Suprapubic skin (tissue), 4 donors: ENCODE measurements at places on chromosomes 6 and 20. TPM values are rescaled to one million over a fixed set of nuclear protein-coding genes. Genes with fewer than 3 reads are reported as not detected.

CPNE5 gene
- total RNA-seq = 1.2 TPM

SNAP91 gene
- not detected for total RNA-seq

PRRT1 gene
- total RNA-seq = 0.42 TPM

BRPF3 gene
- total RNA-seq = 19.3 TPM

FAM83B gene
- total RNA-seq = 153 TPM

INSM1 gene
- not detected for total RNA-seq

VARS1 gene
- total RNA-seq = 58.8 TPM

PRRC2A gene
- total RNA-seq = 163 TPM

ZC3H12D gene
- 0.23 TPM for total RNA-seq

MEP1A gene
- 0.34 TPM for total RNA-seq

POPDC3 gene
- total RNA-seq = not detected

RAB32 gene
- total RNA-seq = 20.3 TPM

PAX1 gene
- total RNA-seq = 0.08 TPM

TENT5A gene
- 31.1 TPM for total RNA-seq

ADTRP gene
- 21.7 TPM for total RNA-seq

DNA sequence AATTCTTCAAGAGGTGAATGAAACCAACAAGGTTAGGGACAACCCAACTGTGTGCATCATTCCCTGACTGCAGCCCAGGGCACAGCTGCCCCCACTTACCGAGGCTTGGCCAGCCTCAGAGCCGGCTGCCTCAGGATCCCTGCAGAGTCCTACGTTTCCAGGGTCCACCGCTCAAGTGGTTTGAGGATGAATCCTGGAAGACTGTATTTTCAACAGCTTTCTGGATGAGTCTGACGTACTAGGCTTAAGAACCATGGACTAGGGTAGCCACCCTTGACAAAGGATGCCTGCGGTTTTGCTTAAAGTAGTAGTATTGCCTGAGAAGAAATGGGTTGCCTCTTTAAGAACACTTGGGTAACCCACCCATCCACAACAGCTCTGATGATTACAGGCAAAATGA is 101.4 kb downstream of the FOXC1 start:
- DNase-seq = no peak

- no peak for DNase-seq
Observed at GRCh38 chr6:4909063-4909706, 94.7 kb downstream of the RPP40 start.

- DNase-seq = no peak
Observed at GRCh38 chr6:164124986-164125385, 710.5 kb downstream of the QKI start.

GRCh38 chr6:2921520-2922115 is 18.5 kb upstream of the SERPINB9 start:
- DNase-seq = no peak

- DNase-seq = no peak
Observed at GRCh38 chr6:82893889-82894652, 171.6 kb downstream of the UBE3D start.

GRCh38 chr20:10648651-10649050 is 25.1 kb downstream of the JAG1 start:
- DNase-seq = no peak

DNA sequence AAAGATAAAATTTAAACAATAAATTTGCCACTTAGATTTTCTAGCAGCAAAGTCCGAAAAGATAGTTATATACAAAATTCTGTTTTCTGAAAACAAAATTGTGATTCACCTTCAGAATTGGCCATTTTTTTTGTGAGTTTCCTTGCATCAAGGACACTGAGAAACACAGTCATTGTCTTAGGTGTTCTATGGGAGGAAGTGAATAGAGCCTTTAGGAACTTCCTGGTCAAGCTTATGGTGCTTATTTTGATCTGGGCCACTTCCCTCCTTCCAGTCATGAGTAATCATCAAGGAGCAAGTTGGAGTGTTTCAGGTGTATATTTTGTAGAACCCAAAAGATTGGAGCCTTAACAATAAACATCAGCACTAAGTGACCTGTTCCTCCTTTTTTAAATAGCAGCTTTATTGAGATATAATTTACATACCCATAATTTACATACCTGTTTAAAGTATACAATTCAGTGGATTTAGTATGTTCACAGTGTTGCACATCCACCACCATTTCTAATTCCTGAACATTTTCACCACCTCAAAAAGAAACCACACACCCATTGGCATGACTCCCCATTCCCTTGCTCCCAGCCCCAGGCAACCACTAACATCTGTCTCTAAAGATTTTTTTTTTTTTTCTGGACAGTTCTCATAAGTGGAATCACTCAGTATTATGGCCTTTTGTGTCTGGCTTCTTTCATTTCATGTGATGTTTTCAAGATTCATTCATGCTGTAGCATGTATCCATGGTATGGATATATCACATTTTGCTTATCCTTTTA is 17.6 kb downstream of the TMEM74B start:
- DNase-seq = no peak

DNA sequence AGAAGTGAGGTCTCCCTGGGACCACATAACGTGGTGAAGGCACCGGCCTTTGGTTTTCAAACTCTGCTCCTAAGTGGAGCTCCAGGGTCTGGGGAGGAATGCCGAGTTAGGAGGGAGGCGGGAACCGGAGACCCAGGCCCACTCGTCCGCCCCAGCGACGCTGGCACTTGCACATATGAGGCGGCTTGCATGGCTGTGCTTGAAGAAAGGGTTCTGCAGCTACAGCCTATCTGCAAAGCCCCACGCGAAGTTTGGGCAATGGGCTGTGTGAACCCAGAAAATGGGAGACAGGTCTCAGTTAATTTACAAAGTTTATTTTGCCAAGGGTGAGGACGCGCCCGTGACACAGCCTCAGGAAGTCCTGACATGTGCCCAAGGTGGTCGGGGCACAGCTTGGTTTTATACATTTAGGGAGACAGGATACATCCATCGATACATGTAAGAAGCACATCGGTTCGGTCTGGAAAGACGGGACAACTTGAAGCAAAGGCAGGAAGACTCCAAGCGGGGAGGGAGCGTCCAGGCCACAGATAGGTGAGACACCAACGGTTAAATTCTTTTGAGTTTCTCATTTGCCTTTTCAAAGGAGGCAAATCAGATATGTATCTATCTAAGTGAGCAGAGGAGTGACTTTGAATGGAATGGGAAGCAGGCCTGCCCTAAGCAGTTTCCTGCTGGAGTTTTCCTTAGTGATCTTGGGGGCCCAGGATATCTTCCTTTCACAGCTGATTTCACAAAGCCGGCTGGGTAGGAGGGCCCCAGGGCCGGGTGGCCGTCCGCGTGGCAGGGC is 782 bp upstream of the PCMTD2 start:
- peak; percentile 69 for DNase-seq

DNA sequence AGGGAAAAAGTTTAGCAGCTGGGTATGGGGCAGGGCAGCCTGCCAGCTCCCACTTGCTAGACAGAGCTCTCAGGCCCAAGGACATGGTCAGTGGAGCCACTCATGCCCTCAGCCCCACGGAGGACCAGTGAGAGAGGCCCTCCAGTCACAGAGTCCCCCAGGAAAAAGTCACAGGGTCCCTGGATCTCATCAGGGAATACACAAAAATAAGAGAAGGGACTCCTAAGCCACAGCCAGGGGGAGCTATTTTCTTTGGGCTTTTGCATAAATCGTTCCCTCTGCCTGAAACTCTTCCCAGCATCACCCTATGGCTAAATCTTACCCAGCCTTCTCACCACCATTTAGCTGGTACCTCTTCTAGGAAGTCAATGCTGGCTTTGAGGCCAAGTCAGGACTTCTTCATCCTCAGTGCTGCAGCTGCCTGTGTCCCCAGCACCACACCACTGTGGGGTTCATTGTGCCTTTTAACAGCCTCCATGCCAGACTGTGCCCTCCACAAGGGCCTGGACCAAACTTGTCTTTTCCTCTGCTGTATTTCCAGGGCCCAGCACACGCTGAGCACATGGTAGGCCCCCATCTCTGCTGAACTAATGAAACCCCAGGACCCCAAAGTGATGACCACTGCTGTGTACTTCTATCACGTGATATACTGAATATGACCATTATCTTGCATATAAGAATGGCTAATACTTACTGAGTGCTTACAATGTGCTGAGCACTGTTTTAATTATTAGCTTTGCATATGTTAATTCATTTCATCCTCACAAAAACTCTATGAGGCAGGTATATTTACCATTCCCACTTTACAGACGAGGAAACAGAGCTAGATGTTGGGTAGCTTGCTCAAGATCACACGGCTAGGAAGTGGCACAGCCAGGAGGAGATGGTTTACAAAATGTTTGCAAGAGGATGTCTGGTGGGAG is 2.0 kb downstream of the ZNF335 start:
- peak; percentile 60 for DNase-seq

GRCh38 chr6:152783217-152783878 is 32.8 kb downstream of the VIP start:
- no peak for DNase-seq

GRCh38 chr6:37783856-37784584 is 35.5 kb upstream of the ZFAND3 start:
- DNase-seq = no peak

GRCh38 chr20:43397147-43397546 is 60.5 kb upstream of the SRSF6 start:
- DNase-seq = no peak

GRCh38 chr20:32655903-32656512 is 17.7 kb downstream of the C20orf203 start:
- no peak for DNase-seq

DNA sequence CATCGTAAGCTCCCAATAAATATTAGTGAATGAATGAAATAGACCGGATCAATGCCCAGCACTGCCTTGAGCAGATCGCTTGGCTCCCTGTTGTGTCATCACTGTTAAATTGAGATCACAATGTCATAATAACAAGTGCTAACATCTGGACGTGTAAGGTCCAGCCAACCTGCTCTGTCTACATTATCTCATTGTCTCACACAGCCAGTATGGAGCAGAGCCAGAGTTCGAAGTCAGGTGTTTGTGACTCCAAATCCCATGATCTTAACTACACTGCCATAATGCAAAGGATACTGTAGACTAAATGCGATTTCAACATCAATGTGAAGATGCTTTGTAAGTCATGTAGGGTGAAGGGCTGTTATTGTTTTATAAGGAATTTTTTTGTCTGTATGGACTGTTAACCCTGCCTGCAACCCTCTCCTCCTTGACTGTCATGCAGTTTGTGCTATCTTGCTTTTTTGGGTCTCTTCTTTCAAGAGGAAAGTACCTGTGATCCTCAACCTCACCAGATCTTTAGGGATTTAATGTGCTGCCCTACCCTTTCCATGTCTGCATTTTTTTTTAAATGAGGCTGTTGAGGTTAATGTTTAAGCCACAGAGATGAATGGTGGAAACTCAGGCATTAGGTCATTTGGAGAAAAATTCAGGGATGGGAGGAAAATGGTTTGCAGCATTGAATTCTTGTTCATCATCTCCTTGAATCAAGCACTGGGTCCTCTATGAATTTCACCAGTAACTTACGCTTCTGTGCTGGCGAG is 49.0 kb upstream of the OCSTAMP start:
- no peak for DNase-seq

- DNase-seq = no peak
Observed at GRCh38 chr6:109628158-109629000, 62.6 kb downstream of the AK9 start.

DNA sequence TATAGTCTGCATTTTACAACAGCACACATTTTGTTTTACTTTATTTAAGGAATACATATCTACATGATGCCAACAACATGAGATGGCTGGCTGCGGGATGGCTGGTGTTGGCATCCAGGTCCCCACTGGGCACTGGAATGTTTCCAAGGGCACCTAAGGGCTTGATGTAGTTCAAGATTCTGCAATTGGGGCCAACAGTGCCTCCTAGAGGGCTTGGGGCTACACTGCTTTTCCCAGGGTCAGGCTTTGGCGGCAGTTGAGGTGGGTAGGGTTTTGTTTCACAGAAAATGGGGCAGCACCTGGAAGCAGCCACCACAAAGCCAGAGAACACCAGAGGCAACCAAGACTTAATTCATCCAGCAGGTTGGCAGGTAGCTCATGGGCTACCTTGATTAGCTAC is 202.2 kb upstream of the PRND start:
- DNase-seq = no peak

- no peak for DNase-seq
Observed at GRCh38 chr20:38729767-38730166, 5.5 kb downstream of the SLC32A1 start.

- no peak for DNase-seq
Observed at GRCh38 chr6:129195643-129196042, 312.7 kb downstream of the LAMA2 start.

GRCh38 chr6:152334555-152334954 is 302.6 kb downstream of the SYNE1 start:
- DNase-seq = no peak

GRCh38 chr6:73455865-73456629 is 4.0 kb upstream of the CGAS start:
- DNase-seq = no peak

- no peak for DNase-seq
Observed at GRCh38 chr20:48738399-48739304, 89.1 kb downstream of the PREX1 start.

DNA sequence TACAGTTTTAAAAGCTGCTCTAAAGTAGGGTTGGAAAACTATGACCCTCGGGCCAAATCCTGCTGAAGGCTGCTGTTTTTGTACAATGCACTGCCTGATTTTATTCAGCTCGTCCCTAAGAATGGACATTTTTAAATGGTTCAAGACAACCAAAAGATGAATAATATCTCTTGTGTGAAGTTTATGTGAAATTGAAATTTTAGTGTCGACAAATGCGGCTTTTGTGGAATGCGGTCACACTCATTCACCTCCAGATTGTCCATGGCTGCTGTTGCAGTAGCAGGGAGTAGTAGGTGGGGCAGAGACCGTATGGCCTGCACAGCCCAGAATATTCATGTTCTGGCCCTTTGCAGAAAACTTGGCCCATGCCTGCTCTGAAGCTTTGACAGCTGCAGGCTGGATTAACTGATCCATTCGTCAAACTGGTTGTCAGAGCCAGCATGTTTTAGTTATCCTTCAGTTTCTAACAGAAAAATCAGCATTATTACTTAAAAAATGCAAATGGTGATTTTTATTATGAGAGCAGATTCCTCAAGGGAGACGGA is 91.6 kb downstream of the PSMG4 start:
- DNase-seq = no peak

DNA sequence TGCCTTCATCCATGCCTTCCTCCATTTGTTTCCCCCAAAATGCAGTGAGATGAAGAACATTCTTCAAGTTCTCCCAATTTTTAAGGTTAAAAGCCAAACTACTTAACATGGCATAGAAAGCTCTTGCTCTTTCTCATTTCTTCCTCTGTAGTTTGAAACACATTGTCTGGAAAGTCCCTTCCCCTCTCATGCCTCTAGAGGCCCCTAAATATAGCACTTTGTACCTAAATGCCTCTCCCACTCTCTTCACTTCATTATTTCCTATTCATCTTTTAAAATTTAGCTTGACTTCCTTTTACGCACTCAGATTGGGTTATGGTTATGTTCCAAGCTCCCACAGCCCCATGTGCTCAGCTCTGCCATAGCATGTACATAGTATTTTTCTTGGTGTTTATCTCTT is 389.3 kb downstream of the HDGFL1 start:
- DNase-seq = no peak

DNA sequence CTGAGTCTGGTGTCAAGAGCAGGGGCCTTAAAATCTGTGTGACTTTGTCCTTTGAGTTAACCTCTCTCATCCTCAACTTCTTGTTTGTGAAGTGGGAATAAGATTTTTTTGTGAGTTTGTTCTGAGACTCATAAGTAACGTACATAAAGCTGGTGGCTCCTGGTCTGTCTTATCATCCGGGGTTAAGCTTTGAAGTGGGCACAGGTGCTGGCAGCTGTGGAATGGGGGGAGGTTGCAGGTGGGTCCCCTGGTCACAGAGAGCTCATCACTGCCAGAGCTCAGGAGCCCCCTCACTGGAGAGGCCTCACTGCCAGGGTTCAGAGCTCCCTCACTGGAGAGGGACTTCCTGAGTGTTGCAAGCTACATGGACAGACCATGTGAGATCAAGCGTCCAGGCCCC is 174.1 kb downstream of the NRN1 start:
- DNase-seq = no peak

- DNase-seq = no peak
Observed at GRCh38 chr6:150025201-150025917, at the start of gene RAET1L. RAET1L (minus strand) TSS chr6:150025532; CDS start chr6:150025471, 61 bp downstream.
